Caco-2 (cell line): ENCODE measurements at places on chromosomes 6 and 20.
A peak's percentile ranks its signal among the peaks of the same experiment; 100 is the strongest.

DNA sequence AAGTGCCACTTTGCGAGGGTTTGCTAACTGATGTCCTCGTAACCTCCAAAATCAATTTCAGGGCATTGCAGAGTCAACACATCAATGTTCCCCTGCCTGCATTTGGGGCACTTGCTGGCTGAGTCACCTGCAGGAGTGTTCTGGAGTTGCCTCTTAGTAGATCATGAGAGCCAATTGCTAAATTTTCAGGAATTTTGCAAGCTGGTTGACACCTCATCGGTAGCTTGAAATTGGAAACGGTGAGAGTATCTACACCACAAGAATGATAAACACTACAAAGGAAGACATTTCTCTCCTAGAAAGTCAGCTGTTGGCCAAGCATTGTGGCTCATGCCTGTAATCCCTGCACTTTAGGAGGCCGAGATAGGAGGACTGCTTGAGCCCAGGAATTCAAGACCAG, 10.8 kb upstream of the BFSP1 start:
- DNase-seq, result no peak

DNA sequence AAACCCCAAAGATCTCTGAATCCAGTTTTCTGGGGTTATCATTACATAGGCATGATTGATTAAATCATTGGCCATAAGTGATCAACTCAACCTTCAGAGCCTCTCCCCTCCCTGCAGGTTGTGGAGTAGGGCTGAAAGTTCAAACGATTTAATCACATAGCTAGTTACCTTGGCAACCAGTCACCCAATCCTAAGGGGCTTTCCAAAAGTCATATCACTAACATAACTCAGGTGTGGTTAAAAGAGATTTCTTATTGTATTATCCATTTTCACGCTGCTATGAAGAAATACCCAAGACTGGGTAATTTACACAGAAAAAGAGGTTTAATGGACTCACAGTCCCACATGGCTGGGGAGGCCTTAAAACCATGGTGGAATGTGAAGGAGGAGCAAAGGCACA, 935.1 kb upstream of the SLC35B3 start:
- DNase-seq, result no peak

DNA sequence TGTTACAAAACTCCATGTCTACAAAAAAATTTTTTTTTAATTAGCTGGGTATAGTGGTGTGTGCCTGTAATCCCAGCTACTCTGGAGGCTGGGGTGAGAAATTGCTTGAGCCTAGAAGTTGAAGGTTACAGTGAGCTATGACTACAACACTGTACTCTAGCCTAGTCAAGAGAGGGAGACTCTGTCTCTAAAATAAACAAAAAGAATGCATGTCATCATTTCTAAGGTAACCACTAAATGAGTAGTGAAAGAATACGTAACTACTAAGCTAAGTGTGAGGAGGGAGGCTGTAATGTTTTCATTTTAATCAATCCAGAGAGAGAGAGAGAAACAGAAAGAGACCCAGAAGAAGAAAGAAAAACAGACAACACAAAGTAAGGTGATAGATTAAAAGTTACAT, 9.9 kb downstream of the SYCP2 start:
- no peak for DNase-seq

DNA sequence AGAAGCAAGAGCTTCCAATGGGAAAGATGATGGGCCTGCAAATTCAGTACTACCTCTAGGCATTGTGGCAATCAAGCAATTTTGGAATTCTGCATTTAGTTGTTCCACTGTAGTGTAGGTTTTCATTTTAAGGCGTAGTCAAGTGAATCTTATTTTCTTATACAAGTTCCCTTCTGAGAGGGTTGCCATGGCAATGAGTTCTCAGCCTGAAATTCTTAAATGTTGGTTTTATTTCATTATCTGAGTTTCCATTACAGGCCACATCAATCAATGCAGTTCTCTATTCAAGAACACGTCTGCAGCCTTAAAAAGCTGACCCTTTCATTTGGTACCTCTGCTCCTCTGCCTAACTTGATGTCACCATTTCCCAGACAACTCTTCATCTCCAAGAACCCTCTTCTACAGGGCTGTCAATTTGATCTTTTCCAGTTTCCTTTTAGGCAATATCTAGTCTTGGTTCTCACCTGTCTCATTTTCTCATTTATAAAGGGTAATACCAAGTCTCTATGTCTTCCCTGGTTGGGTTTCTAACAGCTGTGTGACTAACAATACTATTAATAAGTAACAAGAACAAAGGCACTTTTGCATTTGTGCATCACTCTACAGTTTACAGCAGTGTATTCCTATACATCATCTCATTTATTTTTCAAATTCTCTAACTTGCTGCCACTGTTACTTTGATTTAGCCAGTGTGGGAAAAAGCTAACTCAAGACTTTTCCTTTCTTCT, 898.2 kb upstream of the FLRT3 start:
- no peak for DNase-seq

DNA sequence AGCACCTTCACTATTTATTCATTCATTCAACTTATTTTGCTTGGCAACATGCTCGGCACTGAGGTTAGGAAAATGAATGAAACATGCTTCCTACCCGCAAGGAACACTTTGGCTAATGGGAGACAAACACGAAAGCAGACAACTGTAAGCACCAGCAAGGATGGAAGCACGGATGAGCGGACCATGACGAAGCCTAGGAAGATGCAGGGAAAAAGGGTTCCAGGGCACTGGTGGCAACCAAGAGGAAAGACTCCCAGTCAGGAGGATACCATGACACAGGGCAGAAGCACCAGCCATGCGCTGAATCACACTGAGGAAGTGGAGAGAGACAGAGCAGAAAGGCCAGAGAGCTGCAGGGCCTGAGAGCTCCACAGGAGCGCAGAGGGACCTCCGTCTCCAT, 9.8 kb downstream of the PDE10A start:
- DNase-seq, result no peak

DNA sequence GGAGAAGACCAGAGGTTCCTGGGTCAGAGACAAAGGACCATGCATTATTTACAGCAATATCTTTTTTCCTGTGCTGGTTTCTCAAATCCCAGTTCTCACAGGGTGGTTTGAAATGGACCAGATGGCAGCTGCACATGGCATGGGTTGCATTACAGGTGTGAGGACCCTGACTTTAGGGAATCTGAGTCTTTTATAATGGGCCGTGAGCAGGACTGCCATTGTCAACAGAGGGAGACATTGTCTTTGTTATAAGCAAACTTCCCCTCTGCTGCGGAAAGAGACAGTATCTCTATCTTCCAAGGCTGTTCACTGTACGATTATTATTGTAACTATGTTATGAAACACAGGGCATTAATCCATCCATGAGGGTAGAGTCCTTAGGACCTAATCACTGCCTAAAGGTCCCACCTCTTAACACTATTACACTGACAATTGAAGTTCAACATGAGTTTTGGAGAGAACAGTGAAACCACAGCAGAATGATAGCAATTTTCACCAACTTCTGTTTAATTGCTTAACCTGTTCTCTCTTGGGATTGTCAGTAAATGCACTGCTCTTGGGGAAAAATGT, 156.1 kb upstream of the AGPAT4 start:
- no peak for DNase-seq

DNA sequence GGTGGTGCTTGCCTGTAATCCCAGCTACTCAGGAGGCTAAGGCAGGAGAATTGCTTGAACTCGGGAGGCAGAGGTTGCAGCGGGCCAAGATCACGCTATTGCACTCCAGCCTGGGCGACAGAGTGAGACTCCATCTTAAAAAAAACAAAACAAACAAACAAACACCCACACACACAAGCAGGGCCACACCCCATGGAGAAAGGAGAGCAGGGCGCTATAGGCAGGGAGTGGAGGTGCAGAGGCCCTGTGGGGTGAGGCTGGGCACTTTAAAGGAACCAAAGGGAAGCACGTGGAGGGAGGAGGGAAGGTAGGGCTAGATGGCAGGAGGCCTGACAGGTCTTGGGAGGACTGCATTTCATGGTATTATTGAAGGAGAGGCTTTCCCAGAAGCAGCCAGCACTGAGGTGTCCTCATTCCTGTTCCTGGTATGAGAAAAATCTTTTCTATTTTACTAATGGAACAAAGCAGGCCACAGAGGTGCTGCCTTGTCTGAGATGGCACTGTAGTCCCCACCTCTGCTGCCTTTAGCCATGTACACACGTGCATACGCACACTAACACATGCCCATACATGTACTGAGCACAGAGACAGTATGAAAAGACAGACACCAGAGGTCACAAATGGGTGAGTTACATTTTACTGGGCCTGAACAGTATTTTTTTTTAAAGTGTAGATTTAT, 44.0 kb downstream of the BCAS4 start:
- DNase-seq, result no peak

DNA sequence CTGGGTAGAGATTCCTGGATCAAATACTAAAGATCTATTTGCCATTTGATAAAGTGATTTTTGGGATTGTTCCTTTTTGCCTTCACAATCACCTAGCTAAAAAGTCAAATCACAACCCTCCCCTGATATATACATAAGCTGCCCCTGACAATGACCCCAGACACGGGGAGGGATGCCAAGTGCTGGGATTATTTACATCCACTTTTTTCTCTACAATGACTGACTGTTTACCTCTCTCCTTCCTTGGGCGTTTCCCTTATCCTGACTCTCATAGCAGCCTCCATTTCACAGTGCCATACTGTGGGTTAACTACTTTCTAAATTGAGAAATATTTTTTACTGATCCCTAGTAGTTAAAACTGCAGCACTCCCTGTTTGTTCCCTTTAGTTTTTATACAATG, 150.8 kb upstream of the TMEM170B start:
- DNase-seq, result no peak

GRCh38 chr6:43838276-43839036, 68.4 kb downstream of the VEGFA start:
- peak; percentile 64 for DNase-seq

GRCh38 chr20:48691523-48691922, 136.3 kb downstream of the PREX1 start:
- DNase-seq, result no peak

DNA sequence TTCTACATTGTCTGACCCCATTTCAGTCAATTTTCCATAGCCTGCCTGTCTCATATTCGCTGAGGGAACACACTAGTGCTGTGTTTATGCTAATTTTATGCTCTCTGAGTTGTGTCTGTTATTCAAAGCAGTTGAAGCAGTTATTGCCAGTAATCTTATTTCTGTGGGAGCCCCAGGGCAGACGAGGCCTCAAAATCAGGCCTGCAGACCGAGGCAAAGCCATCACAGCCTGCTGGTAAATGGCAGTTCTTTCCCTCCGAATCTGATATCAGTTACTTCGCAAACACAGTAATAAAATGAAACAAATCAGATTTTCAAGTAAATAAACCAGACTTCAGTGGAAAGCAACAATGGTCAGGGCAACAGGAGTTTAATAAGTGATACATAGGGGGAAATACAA, 508.4 kb downstream of the PKHD1 start:
- DNase-seq, result no peak

DNA sequence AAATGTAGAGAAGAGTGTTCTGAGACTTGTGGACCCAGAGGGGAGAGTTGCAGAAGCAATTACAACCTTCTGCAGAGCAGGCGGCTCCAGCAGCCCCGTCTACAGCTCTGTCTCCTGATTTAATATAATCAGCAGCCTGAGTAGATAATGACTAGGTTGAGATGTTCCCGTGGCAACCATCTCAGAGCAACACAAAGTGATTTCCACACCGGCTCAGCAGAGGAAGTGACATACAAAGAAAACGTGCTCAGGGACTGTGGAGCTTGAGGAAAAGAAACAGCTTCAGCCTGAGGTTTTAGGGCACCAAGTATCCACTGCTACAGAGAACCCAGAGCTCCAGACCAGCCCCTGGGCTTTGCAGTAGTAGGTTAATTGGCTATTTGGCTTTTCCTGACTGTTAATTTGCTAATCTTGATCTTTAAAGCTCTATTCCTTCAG, 136.4 kb downstream of the MTFR2 start:
- DNase-seq, result peak; percentile 2

GRCh38 chr20:16020971-16021370, 552.3 kb downstream of the KIF16B start:
- DNase-seq, result no peak
